ENCODE measurements at places on chromosomes 4 and X.

GRCh38 chrX:130336531-130336930 lies 3.2 kb upstream of the SLC25A14 start:
- DNase-seq: no peak

GRCh38 chr4:70062000-70062399 lies 11.8 kb downstream of the HTN1 start:
- DNase-seq: no peak

DNA sequence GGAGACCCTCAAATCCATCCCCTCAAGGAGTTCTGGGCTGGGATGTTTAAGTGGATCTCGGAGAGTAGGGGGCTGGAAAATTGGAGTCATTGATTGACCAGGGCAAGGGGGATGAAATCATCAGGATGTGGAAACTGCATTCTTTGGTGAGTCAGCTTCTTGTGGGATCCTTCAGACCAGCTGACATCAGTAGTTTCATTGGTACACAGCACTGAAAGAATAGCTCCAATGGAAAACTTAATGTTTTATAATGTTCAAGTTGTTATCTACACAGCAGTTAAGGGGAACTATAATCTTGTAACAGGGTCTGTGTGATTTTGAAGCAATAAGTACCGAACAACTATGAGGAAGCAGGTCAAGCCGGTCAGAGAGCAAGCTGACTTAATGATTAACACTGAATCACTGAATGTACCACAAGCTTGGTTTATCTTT lies 506.1 kb downstream of the RPA4 start:
- peak; percentile 72 for DNase-seq

- DNase-seq: peak; percentile 21
Observed at GRCh38 chrX:75156531-75156945, 455 bp upstream of the ABCB7 start.

DNA sequence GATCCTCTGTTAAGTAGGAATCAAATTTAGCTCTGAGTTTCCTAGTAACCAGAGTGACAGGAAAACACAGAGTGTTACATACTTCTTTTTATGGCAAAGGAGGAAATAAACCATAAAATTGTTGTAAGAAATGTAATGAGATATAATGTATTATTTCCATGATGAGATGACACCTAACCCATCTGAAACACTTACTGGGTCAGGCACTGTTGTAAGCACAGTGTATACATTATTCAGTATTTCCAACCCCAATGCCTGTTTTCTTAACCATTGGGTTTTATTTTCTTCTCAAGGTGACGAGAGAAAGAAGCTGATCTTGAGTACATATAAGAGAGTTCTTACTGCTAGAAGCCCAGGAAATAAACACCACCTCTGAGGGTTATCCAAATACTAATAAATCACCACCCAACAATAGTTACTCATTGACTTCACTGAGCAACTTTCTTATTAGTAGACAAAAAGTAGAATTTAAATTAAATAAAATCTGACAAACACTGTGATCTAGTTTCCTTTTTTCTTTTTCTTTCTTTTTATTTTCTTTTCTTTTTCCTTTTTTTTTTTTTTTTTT lies 4.2 kb upstream of the ENAM start:
- peak; percentile 35 for DNase-seq

DNA sequence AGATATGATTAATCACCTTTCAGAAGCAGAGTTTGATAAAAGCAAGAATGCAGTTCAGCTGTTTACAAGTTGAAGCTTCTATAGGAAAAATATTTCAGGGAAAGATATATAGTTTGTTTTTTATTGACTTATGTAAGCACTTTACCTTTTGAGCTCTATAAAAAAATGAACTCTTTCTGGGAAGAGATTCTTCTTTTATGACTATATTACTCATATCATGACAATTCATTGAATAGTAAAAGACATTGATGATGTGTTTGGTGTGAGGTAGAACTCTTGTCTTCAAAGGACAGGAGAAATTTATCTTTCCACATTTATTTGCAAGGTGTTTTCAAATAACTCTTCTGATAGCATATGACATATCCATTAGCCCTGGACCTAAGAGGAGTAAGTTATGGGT lies 156.6 kb downstream of the SLC4A4 start:
- DNase-seq: no peak

GRCh38 chr4:17945303-17945702 lies 76.3 kb downstream of the LCORL start:
- DNase-seq: no peak

DNA sequence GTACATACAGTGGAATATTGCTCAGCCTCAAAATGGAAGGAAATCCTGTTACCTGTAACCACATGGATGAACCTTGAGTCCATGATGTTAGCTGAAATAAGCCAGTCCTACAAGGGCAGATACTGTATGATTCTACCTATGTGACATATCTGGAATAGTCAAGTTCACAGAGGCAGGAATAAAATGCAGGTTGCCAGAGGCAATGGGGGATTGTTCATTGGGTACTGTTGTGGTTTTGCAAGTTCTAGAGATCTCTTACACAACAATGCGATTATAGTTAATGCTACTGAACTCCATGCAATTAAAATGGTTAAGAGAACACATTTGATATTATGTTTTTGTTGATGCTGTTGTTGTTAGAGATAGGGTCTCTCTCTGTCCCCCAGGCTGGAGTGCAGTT lies 74.6 kb downstream of the SHROOM2 start:
- no peak for DNase-seq

DNA sequence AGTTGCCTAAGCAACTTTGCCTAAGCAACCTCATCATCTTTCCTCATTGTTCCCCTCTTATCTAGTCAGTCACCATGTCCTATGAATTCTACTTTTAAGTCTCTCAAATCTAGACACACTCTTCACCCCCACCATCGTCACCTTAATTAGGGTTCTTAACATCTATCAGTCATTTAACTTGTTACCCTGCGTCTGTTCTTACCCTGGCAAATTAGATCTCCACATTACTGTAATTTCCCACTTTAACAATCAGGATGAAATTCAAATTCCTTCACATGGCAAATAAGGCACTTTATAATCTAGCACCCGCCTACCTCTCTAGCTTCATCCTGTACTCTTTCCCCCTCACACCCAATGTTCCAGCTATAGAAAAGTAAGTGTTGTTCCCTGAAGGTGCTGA lies 221.2 kb downstream of the GRIA3 start:
- DNase-seq: no peak

DNA sequence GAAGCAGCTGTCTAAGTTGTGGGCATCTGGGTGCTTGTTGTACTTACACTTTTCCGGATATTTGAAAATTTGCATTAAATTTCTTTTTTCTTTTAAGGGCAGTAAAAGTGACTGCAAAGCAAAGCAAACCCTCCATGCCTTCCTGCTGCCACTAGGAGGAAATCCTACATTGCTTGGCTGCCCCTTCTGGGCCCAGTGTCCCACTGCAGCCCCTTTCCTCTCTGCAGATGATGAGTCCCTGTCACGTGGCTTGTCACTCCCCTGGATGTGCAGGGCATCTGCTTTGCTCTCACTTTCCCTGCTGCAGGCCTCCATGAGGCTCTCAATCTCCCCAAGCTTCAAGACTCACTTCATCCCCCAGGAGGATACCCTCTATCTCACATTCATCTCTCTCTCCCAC lies 12.7 kb downstream of the TSR2 start:
- DNase-seq: peak; percentile 8

GRCh38 chrX:10930151-10930550 lies 181.0 kb upstream of the HCCS start:
- DNase-seq: no peak

DNA sequence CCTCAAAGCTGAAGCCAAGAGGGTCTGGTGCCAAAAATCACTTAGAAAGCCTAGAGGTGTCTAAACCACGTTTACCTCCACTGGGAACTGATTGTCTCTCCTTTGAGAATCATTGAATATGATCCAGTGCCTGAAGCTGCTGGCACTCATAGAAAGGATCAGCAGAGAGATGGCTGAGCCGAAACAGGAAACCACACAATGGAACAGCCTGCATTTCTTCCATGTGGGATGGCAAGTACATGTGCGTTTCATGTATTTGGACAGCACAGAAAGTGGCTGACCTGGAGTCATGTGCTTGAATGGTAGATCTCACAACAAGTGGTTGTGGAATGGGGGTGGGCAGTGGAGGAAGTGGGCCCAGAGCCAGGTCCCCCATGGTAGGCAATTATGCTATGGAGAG lies 533.7 kb downstream of the INPP4B start:
- DNase-seq: no peak

DNA sequence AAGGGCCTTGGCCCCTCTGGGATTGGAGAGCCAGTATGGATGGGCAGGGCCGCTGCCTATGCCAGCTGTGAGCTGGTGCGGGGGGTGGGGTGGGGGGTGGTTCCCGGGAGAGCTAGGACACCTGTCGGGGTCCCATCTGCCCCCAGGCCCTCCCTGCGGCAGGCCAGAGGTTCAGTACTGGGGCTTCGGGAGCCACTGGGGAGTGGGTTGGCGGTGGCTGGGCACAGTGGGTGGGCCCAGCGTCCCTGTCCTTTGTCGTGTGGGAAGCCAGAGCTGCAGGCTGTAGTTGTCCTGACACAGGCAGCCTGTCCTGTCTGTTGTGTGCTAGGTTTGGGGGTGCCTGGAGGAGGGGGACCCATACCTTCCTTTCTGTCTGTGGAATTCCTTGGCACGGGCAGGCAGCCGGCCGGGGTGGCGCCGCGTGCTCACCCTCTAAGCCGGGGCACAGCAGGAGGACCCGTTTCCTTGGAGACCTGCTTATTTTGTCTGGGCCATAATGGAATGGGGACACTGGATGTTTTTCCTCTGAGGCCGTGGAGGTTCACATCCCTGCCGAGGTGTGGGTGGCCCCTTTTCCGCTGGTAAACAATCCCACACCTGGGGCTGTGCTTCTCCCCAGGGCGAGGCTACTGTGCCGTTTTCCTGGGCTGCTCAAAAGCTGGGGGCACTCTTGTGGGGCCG lies 14.8 kb downstream of the DOK7 start:
- DNase-seq: no peak

- no peak for DNase-seq
Observed at GRCh38 chr4:72186714-72187113, 154.9 kb downstream of the NPFFR2 start.

- DNase-seq: no peak
Observed at GRCh38 chr4:39544580-39545315, 17.5 kb upstream of the UGDH start.

GRCh38 chrX:14029039-14029424 lies 660 bp downstream of the GEMIN8 start:
- DNase-seq: no peak

DNA sequence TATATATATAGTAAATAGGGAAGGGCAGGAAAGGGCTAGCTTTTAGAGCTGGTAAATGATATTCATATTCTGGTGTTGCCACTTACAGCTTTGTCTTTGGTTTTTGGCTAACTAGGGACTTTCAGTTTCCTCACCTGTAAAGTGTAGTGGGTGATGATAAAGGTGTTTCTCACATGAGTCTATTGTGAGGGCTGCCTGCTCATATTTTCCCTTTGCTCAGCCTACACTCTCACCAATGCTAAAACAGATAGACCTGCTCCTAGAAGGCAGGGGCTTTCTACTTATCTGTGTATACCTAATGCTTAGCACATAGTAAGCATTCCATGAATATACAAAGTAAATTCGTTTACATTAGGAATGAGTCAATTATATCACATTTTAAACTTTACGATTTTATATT lies 137.2 kb upstream of the HS3ST1 start:
- no peak for DNase-seq

GRCh38 chr4:1403591-1404572 lies 2.4 kb downstream of the NKX1-1 start:
- no peak for DNase-seq

DNA sequence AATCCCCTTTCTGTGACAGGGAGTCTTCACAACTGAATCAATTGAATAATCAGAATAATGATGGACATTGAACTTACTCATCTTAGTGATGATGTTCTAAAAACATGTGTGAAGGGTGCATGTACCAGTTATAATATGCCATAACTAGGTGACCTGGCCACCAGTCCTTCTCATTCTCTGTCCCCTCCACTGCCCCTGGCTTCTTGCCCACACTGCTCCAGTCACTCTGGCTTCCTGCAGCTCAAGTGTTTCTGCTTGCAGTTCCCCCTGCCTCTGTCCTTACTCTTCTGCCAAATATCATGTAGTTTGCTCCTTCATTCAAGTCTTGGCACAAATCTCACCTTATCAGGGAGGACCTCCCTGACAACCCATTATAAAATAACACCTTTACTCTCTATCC lies 168.1 kb upstream of the SLC7A11 start:
- DNase-seq: no peak

DNA sequence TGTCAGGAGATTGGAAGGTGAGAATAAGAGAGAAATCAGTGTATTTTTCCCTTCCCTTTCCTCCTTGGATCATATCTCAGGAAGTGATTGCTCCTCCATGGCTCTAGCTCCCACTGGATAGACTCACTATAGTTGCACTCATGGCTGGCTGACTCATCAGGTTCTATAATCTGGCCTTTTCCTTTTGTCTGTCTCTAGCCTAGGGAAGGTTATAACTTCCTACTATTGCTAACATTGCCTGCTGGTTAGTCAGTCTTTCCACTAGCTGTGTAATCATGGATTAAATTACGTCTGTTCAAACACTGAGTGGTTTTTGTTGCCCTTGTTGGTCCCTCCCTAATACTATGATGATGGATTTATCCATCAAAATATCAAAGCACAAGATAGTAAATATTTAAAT lies 195.5 kb upstream of the VEGFC start:
- peak; percentile 72 for DNase-seq

GRCh38 chr4:160247091-160247656 lies 1144.3 kb downstream of the RAPGEF2 start:
- DNase-seq: no peak

DNA sequence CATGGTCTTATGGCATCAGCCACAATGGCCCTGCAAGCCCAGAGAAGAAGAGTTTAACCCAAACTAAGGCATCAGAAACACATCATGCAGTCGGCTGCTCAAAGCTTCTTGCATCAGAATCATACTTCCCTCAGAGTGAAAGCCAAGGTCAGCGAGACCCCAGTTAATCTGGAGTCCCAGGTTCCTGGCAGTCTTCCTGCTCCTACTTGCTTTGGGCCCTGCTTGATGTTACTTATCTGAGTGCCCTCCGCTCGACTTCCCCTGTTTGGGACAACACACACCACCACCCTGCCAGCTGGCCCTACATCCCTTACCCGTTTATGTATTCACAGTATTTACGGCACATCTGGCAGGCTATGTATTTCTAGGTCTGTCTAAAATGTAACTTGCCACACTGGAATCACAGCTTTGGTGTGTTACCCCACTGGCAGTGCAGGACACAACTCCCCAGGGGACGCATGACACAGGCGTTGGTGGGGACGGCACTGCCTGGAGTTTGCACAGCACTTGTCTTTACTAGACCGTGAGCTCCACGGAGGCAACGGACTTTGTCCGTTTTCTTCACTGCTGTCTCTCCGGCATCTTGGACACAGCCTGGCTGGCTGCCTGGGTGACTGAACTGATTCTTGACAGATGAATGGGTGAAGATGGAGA lies 22.8 kb downstream of the CRMP1 start:
- DNase-seq: no peak

DNA sequence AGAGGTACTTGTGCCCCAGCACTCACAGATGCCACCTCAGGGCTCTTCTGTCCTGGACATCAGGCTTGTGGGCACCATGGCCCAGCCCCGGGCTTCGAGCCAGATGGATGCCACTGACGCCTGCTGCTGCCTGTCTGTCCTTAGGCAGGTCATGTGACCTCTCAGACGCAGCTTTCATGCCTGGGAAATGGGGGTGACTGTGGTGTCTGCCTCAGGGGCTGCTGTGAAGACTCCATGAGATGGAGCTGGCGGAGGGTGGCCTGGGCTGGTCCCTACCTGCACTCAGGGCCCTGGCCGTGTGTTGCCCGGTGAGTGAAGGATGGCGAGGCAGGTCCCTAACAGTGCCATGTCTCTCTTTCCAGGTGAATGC lies 6.5 kb downstream of the CPZ start:
- DNase-seq: no peak

- DNase-seq: no peak
Observed at GRCh38 chr4:53479736-53480525, 102.5 kb downstream of the FIP1L1 start.

- no peak for DNase-seq
Observed at GRCh38 chr4:110515676-110516075, 39.7 kb downstream of the ENPEP start.
